ENCODE measurements at places on chromosomes 12 and 14.
A peak's percentile ranks its signal among the peaks of the same experiment; 100 is the strongest.

GRCh38 chr12:54522243-54522642 is 24.7 kb downstream of the NCKAP1L start:
- no peak for DNase-seq

- no peak for DNase-seq
Measured at GRCh38 chr14:91358654-91359220, 58.9 kb downstream of the CCDC88C start.

DNA sequence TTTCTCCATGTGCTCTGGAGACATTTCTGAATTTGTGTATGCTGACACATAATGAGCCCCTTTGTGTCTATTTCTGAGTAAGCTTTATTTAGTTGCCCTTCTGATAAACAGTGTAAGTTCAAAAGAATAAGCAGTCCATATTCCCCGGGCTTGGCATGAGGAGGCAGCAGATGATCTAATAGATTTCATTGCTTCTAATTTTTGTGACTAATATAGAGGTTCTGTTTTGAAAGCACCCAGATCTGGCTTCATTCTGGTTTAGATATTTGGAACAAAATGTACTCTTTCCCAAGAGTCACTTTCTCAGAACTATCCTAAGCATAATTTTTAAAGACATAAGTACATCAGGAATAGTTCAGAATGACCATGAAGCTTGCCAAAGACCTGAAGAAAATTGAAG is 290.9 kb downstream of the BTG1 start:
- no peak for DNase-seq

- no peak for DNase-seq
Measured at GRCh38 chr14:67575684-67576083, 24.4 kb downstream of the PIGH start.

GRCh38 chr14:104317492-104317805 is 179.1 kb downstream of the KIF26A start:
- DNase-seq, result peak; percentile 0

DNA sequence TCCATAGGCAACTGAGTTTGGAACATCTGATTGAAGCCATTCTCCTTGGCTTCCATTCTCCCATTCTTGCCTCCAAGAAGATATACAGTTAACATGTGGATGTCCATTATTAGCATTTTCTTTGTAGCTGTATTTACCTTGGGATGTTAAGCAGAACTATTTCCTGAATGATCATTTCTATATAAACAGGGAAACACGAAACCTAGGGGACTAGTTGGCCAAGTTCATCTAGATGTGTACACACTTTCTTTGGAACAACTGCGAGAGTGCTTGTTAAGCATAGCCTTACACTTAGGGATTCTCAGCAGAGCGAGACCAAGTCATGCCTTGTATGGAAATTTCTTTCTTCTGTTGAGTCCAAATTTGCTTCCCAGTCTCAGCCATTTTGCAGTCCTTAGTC is 42.1 kb downstream of the DRAM1 start:
- DNase-seq, result no peak

- DNase-seq, result no peak
Measured at GRCh38 chr14:92617581-92617980, 104.0 kb downstream of the RIN3 start.
